Vagina (tissue), 2 donors: ENCODE measurements at places on chromosomes 7 and 10. TPM values are rescaled to one million over a fixed set of nuclear protein-coding genes. Genes with fewer than 3 reads are reported as not detected.

FZD8 gene
- 7.6 TPM for total RNA-seq

VGF gene
- total RNA-seq: 1.2 TPM

TACR2 gene
- 6.1 TPM for total RNA-seq

SPDYE2B gene
- total RNA-seq: not detected

ATRNL1 gene
- 15.5 TPM for total RNA-seq

NPY gene
- 169 TPM for total RNA-seq

NPSR1 gene
- not detected for total RNA-seq

RPEL1 gene
- total RNA-seq: not detected

RBM20 gene
- 5.2 TPM for total RNA-seq

ZNF736 gene
- 11.3 TPM for total RNA-seq

GOLGA7B gene
- total RNA-seq: 2.5 TPM
